ENCODE measurements at places on chromosomes 5 and 9.
A peak's percentile ranks its signal among the peaks of the same experiment; 100 is the strongest.

DNA sequence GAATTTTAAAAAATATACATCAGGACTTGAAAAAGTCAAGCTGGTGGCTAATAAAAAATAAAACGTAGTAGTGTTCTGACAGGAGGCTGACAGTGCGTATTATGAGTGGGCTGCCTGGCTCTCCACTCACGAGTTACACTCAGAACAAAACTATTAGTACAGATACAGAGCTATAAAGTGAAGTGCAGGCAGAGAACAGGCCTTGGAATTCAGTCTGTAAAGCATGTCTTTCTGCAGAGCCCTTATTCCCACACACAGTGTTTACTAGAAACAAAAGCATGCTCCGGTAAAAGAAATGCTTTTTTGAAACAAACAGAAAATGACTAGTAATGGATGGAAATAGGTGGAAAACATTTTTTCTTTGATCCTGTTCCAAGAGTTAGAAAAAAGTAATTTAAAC lies 334.7 kb downstream of the DIRAS2 start:
- no peaks in the 10 kb centered on the region for H3K36me3 ChIP-seq
- no peak for DNase-seq
- H3K4me1 ChIP-seq = no peaks in the 10 kb centered on the region
- H3K27ac ChIP-seq = no peak overlapping the region
- no peak overlapping the region for H3K4me3 ChIP-seq

DNA sequence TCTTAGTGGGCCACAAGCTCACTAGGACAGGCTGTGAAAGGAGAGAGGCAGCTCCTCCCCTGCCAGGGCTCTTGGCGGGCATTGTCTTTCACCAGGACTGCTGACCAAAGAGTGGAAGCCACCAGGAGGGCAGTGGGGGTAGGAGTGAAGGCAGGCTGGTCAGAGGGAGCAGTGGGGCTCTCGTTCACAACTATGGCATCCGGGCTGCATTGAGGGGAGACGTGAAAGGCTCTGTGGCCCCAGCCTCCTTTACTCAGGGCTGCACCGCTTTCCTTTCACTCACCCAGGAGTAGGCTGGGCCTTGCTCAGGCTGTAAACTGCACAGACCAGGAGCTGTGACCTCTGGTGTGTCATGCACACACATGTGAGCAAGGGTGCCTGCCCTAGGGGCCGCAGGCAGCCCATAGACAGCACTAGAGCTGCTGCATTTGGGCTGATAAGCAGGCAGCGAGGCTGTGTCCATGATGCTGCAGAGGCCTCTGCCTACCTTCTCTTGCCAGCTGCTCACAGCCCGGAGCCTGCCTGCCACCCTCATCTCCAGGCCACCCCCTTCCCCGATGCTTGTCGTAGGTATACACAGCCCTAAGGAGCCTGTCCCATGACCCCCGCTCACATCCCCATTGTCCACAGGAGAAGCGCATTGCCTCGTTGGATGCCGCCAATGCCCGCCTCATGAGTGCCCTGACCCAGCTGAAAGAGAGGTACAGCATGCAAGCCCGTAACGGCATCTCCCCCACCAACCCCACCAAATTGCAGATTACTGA lies 130.4 kb downstream of the DAB2IP start:
- no peaks in the 10 kb centered on the region for H3K27me3 ChIP-seq
- no peak overlapping the region for H3K27ac ChIP-seq
- no peak for DNase-seq
- no peaks in the 10 kb centered on the region for H3K4me1 ChIP-seq
- H3K4me3 ChIP-seq = no peak overlapping the region
- H3K36me3 ChIP-seq = no peaks in the 10 kb centered on the region

DNA sequence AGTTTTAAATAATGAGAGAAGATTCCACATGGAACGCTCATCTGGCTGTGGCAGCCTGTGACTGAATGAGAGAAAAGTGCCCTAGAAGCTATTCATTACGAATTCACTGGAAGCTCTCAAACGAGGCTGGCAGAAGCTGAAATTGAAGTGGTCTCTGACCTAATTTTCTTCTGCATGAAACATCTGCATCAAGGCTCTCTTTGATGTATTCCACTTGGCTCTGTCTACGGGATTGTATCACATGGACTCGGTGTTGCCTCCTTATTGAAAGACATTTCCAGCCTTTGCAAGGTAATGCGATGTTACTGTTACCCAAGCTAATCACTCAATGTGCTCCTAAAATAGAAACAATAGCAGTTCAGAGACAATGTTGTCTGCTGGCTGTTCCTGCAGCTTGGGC lies 246.9 kb upstream of the ZNF462 start:
- H3K4me1 ChIP-seq = no peaks in the 10 kb centered on the region
- no peak for DNase-seq
- no peaks in the 10 kb centered on the region for H3K27me3 ChIP-seq
- H3K4me3 ChIP-seq = no peak overlapping the region

DNA sequence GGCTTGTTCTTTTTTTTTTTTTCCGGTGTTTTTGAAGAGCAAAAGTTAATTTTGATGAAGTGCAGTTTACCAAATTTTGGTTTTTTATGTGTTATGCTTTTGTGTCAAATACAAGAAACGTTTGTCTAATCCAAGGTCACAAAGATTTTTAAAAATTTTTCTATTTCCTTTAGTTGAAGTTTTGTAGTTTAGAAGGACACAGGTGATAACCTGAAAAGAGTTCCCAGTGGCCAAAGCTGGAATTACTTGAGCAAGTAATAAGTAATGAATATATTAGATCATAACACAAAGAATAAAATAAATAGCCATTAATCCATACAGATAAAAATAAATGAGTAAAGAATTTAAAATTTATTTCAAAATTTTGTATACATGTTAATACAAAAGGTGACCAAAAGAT lies 71.5 kb downstream of the FCHO2 start:
- no peak overlapping the region for H3K4me3 ChIP-seq
- DNase-seq = peak; percentile 22
- no peaks in the 10 kb centered on the region for H3K4me1 ChIP-seq
- no peaks in the 10 kb centered on the region for H3K36me3 ChIP-seq
- no peaks in the 10 kb centered on the region for H3K27me3 ChIP-seq
- no peak overlapping the region for H3K27ac ChIP-seq

DNA sequence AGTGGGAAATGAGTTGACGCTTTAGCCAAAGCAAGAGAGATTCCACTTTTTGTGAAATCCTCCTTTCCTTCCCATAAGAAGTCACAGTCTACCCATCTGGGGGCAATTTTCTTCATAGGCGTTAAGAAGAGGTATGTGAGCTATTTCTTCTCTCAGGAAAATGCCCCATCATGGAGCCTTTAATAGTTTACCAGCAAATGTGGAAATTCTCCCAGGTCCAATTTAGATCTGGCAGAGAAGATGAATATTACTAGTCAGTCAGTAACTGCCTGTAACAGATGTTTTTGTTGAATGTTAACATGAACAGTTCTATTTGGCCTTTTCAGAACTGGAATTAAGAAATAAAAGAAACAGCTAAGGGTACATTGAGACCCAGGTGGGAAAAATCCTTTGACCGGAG lies 156.4 kb upstream of the RFX3 start:
- no peak for DNase-seq
- H3K27me3 ChIP-seq = no peaks in the 10 kb centered on the region
- no peaks in the 10 kb centered on the region for H3K36me3 ChIP-seq
- no peak overlapping the region for H3K4me3 ChIP-seq
- no peaks in the 10 kb centered on the region for H3K4me1 ChIP-seq
- H3K27ac ChIP-seq = no peak overlapping the region

DNA sequence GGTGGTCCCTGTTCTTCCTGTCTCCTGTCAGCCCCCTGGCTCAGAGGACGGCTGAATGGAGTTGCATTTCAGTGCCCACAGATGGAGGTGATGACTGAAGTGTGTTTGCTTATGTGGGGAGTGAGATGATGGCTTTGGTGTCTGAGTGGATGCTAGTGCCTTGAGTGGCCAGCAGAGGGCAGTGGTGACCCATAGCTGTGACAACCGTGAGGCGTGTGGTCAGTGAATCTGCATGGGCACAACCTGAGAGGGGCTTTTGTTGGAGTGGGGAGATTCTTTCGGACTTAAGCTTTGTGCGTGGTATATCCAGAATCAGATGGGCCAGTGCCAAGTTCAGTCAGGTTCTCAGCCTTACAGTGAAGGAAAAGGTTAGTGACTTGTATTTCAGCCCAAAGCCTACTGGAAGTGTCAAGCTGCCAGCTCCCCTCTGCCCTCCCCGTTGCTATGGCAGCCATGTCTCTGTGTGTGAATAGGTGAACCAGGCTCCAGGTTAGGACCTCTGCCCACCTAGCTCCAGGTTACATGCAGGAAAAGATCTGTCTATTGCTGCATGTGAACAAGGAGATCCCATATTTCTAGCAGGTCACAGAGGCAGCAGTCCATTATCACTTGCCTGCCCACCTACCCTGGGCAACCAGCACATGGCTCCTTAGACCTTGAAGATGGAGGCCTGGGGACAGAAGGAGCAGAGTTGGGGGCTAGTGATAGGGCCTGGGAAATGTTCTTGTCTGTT lies 14.7 kb upstream of the CXXC5 start:
- no peak overlapping the region for H3K4me3 ChIP-seq
- DNase-seq = peak; percentile 79
- no peaks in the 10 kb centered on the region for H3K27me3 ChIP-seq
- H3K27ac ChIP-seq = no peak overlapping the region
- peaks cover 49% of the 10 kb centered on the region for H3K4me1 ChIP-seq

Data from common myeloid progenitor, CD34-positive (primary cell).